ENCODE measurements at places on chromosomes 7 and 10. TPM values are rescaled to one million over a fixed set of nuclear protein-coding genes. Genes with fewer than 3 reads are reported as not detected.

MMP21 gene
- polyA plus RNA-seq: 0.24 TPM

TAC1 gene
- 0.82 TPM for polyA plus RNA-seq

MYOZ1 gene
- 638 TPM for polyA plus RNA-seq

KDM7A gene
- polyA plus RNA-seq: 6.0 TPM

- DNase-seq: peak; percentile 84
These were observed 52.3 kb upstream of the DGKI start for GRCh38 chr7:137898839-137899721.

DNA sequence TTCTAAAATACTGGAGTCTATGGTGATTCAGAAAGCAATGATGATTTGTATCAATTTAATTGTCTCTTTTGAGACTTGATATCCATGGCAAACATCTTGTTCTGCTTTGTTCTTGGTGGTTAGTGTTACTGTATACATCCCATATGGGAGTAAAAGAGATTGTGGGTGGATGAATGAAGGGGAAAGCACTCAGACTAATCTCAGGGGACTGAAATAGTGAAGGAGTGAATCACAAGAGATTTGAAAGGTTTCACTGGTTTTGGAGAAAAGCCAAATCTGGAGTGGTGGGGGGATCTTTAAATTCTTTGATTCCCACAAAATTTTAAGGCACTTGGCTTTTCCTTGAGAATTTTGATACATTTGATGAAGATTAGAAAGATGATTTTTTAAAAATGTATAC is 369.4 kb downstream of the INHBA start:
- no peak for DNase-seq

DNA sequence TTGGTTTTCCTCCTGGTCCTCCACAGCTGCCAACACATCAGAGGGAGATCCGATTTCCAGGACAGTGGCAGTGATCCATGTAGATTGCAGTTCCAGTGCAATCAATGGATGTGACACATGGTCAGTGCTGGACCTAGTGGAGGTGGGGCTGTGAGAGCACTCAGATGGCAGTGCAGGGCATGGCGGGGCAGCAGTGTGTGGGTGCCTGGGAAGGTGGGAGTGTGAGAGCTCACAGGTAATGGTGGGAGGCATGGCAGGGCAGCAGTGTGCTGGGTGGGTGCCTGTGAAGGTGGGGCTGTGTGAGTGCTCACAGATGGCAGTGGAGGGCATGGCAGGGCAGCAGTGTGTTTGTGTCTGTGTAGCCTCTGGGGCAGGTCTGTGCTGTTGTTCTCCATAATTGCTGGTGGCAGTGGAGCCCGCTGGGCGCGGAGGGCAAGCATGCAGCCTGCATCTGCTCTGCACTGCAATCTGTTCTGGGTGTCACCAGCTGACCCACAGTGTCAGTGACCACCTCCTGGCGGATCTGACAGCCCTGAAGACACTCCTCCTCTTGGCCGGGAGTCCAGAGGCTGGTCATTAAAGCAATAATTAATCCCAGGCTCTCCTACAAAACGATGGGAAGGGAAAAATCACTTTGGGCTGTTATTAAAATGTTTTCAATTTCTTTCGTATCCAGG is 8.6 kb upstream of the ADARB2 start:
- no peak for DNase-seq

DNA sequence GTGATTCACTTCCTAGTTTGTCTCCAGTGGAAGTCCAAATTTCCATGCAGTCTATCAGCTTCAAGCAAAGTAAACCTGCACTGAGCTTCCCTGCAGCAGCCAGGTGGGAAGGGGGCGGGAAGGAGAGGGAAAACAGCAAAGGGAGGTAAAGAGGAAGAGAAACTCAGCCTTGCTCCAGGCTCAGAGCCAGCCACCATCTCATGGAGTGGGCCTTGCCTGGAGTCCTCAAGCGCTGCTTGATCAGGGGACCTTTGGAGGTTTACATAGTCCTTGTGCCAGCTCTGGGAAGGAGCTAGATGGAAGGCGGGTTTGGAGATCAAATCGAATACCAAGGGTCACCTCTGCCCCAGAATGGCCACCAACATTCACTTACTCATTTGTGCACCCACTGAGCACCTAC is 7.4 kb downstream of the CRTAC1 start:
- DNase-seq: no peak

- DNase-seq: no peak
These were observed 131.7 kb downstream of the ZMYND11 start for GRCh38 chr10:266974-267425.

GRCh38 chr7:103389263-103389662 is 41.8 kb downstream of the PSMC2 start:
- DNase-seq: no peak

GRCh38 chr10:117780411-117780810 is 237.9 kb downstream of the EMX2 start:
- DNase-seq: no peak

GRCh38 chr7:111486472-111487142 is 75.7 kb downstream of the IMMP2L start:
- peak; percentile 79 for DNase-seq

- DNase-seq: no peak
These were observed 516.4 kb downstream of the PCDH15 start for GRCh38 chr10:54284526-54285193.

GRCh38 chr7:29035044-29035740 is 77.1 kb upstream of the TRIL start:
- DNase-seq: no peak

- DNase-seq: no peak
These were observed 484.7 kb downstream of the PTPRN2 start for GRCh38 chr7:158102897-158103296.

DNA sequence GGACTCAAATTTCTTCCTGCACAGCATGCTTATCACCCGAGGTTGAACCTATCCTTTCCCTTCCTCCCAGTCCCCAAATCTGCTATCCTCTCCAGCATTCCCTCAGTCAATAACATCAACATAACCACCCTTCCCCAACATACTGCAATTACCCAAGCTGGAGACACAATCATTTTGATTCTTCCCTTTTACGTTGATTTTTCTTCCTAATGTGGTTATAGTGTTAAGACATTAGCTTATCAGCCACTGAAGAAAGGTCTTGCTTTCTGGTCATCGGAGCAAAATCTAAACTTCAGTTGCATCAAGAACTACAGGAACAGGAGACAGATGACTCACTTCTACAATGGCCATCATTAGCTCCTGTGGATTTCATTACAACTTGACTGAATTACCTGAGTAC is 3.5 kb upstream of the HBP1 start:
- DNase-seq: no peak

DNA sequence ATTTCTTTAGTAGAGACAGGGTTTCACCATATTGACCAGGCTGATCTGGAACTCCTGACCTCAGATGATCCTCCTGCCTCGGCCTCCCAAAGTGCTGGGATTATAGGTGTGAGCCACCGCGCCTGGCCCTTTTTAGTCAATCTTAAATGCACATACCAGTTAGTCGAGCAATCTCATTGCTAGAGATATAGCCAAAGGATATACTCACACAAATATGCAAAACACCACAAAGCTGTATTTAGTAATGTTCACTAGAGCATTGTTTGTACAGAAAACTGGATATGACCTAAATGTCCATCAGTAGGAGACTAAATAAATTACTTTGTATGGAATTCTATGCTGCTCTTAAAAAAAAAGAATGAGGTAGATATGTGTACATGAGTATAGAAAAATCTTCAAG is 24.5 kb upstream of the IL6 start:
- DNase-seq: no peak

GRCh38 chr7:132457658-132458057 is 118.6 kb downstream of the PLXNA4 start:
- no peak for DNase-seq

DNA sequence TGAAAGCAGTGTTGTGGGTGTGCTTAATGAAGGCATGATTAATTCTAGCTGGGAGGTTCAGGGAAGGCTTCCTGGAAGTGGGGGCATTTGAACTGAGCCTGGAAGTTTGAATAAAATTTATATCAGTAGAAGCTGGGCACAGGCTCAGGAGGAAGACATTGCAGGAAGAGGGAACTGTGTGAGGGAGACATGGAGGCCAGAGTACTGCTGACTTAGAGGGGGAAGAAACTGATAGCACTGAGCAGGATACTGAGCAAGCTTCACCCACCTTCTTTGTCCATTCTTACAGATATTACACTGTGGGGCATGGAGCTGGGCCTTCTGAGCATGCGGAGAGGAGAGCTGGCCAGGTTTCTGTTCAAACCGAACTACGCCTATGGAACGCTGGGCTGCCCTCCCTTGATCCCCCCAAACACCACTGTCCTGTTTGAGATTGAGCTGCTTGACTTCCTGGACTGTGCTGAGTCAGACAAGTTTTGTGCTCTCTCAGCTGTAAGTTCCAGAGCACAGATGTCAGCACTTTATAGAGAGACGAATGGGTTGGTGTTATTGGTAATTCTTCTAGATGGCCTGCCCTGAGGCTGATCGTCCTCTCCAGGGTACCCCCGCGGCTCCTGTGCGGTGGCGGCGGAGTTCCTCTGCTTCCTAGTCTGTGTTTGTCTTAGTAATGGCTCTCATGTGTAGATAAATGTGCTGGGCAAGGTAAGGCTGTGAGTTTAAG is 2.1 kb downstream of the FKBP6 start:
- peak; percentile 65 for DNase-seq

DNA sequence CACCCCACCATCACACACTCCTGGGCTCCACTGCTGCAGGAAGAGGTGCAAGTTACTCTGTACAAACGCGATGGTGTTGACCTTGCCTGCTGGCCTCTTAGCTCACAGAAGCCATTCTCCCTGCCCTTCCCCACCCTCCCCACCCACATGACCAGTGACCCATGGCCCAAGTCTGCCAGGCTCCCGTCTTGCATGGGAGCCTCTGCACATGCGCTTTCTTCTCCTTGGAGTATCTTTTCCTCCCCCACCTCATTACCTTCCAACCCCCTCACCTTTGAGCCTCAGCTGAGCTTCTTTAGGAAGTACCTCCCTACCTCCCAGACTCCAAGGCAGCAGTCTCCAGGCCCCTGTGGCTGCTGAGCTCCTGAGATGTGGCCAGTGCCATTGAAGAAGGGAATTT is 337.7 kb upstream of the ZNF32 start:
- DNase-seq: no peak

GRCh38 chr10:5643346-5644067 is 22.9 kb downstream of the ASB13 start:
- peak; percentile 98 for DNase-seq

DNA sequence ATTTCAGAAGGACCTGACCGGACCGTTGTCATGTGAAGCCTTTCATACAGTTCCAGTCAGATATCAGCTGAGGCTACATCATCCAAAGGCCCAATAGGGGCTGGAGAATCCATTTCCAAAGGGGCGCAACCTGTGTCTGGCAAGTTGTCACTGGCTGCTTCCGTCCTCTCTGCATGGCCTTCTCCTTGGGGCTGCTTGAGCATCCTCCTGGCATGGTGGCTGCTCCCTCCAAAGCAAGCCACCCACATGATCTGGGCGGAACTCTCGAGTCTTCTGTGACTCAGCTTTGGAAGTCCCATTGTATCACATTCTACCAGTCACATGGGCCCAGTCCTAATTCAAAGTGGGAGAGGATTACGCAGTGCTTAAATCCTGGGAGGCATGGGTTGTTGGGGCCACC is 207.0 kb upstream of the SHH start:
- no peak for DNase-seq

- DNase-seq: no peak
These were observed 60.4 kb downstream of the VIPR2 start for GRCh38 chr7:159084069-159084801.

Data from muscle of leg (tissue), 16 donors.